ENCODE measurements at places on chromosomes 6 and 20.
A peak's percentile ranks its signal among the peaks of the same experiment; 100 is the strongest.

DNA sequence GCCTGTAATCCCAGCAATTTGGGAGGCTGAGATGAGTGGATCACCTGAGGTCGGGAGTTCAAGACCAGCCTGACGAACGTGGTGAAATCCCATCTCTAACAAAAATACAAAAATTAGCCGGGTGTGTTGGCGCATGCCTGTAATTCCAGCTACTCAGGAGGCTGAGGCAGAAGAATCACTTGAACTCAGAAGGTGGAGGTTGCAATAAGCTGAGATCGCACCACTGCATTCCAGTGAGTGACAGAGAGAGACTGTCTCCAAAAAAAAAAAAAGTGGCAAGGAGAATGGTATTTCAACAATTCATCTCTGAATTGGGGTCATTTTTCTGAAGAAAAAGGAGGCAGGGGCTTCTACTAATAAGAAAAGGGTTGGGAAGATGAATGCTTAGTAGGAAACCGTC lies 111.5 kb upstream of the NHSL1 start:
- DNase-seq, result no peak

DNA sequence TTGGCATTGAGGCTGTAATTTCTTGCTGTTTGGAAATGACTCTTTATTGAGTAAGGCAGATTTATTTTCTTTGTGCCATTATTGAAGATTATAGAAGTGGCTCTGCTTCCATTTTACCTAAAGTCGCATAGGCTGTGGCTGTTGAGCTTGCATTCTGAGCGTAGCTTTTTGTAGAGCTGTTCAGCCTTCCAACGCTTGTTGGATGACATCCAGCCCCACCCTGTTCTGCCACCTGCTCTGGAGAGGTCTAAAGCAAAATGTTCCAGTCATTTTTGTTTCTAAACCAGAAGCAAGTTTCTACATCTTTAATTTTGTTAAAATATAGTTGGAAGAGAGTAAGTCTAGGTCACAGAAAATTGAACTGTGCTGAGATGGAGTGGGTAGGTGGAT lies 24.4 kb downstream of the UST start:
- DNase-seq, result no peak

GRCh38 chr6:39075010-39075686 lies 26.6 kb downstream of the GLP1R start:
- DNase-seq, result no peak

DNA sequence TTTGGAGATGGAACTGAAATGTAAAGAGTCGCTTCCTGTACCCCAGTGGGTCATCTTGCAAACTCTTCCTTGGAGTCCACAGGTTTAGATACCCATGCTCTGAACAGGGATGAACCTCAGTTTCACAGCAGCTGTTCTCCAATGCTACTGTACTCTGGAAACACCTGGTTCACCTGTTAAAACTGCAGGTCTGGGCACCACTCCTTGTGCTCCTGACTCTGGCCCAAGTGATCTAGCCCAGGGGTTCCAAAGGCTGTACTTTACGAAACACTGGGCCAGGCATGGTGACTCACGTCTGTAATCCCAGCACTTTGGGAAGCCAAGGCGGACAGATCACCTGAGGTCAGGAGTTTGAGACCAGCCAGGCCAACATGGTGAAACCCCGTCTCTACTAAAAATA lies 102.1 kb downstream of the ATP9A start:
- DNase-seq, result no peak

GRCh38 chr6:52552278-52552643 lies 24.6 kb downstream of the TRAM2 start:
- DNase-seq, result no peak

GRCh38 chr6:2508071-2508470 lies 242.7 kb downstream of the MYLK4 start:
- no peak for DNase-seq

DNA sequence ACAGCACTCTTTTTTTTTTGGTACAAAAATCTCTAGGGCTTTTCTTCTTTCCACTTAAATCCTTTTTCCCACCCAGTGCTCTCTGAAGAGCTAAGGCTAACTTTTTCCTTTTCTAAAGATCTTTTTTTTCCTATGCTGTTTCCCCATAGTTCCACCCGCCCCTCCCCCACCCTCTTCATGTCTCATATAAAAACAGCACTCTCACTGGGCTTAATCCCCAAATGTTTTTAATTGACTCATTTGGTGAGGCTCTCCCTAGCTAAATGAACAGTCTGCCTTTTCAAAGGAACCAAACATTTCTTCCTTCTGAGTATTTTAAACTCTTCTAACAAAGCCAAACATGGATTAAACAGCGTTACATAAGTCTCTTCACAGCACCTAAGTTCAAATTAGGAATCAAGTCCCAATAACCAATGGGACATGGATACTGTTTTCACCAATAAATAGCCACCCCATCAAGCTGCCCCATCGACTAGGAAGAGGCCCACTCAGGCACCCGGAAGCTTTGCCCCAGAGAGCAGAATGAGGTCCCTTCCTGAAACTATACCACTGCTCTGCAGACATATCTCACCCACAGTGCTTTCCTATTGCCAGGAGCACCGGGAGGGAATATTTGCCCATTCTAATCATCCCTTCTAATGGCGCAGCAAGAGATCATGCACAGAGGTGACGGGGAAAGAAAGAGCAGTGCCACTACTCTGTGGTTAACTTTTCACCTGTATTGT lies 63.7 kb downstream of the ATXN1 start:
- no peak for DNase-seq

GRCh38 chr6:122491919-122492555 lies 20.4 kb upstream of the SERINC1 start:
- peak; percentile 30 for DNase-seq

- no peak for DNase-seq
Measured at GRCh38 chr20:20022498-20022897, 5.3 kb downstream of the NAA20 start.

GRCh38 chr20:3711484-3711941 lies 887 bp downstream of the SIGLEC1 start:
- no peak for DNase-seq

GRCh38 chr20:16806886-16807285 lies 58.7 kb downstream of the OTOR start:
- DNase-seq, result no peak

DNA sequence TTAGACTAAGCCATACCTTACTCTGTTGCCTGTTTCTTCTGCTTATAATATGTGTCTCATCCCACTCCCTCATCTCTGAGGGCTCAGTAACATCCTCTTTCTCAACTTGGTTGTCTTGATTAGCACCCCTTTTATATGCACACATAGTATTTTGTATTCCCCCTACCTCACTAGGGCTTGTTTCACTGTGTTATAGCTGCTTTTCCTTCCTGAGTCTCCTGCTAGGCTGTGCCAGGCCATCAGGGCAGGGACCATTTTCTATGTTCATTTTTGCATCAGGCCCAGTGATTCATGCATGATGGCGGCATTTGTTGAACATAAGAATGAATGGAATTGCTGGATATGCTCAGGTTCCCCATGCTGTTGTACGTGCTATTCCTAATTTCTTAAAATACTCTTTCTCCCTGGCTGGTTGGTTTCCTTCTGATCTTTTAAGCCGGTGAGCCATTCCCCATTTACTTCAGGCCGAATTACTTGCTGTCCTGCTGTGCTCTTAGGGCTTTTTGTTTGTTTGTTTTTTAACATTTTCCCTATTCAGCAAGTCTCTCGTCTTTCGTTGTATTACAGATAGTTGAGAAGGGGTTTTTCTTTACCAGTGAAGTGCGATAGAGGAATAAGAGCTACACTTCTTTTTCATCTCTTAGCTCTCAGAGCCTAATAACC lies 183.2 kb downstream of the CARMIL1 start:
- no peak for DNase-seq

DNA sequence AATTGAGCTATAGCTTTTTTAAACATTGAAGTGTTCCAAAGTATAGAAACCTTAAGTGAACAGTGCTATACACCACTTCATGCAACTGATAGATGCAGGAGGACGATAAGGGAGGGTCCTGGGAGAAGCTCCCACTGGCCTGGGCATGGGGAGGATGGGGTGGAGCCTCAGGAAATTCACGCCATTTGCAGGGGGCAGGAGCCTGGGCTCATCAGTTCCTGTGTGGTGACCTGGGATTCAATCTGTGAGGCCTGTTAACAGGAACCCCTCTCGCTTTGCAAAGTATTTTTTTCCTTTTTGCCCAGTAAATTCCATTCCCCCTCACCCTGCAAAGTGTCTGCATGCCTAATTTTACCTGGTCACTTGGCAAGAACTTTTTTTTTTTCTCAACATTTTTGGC lies 11.0 kb upstream of the ASCC3 start:
- DNase-seq, result no peak

DNA sequence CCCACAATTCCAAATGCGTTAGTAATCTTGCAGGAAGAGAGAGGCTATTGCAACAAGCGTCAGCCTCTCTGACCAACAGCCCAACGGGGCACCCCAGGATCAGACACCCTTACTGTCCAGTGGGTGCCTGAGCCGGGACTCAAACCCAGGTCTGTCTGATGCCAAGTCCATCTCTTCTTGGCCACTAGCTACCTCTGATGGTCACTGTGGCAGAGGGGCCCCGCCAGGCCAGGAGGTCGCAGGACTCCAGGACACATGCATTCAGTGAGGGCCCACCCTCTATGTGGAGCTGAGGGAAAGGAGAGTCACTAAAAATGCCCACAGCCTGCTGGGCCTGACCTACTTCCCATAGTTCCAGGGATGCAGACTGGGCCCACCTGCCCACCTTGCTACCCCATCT lies 83.3 kb downstream of the PREX1 start:
- DNase-seq, result no peak

DNA sequence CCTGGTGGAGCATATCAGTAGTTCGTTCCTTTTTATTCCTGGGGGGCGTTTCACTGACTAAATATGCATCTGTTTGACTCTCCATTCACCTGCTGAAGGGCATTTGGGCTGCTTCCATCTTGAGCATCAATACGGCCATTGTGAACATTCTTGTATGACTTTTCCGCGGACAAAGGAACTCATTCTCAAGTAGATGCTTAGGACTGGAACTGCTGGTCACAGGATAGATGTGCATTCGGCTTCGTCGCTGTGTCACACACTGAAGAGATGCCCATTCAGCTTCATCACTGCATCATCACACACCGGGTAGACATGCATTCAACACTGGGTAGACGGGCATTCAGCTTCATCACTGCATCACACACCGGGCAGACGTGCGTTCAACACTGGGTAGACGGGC lies 95.3 kb downstream of the TAF4 start:
- DNase-seq, result no peak

GRCh38 chr6:2706558-2706957 lies 44.2 kb downstream of the MYLK4 start:
- no peak for DNase-seq

DNA sequence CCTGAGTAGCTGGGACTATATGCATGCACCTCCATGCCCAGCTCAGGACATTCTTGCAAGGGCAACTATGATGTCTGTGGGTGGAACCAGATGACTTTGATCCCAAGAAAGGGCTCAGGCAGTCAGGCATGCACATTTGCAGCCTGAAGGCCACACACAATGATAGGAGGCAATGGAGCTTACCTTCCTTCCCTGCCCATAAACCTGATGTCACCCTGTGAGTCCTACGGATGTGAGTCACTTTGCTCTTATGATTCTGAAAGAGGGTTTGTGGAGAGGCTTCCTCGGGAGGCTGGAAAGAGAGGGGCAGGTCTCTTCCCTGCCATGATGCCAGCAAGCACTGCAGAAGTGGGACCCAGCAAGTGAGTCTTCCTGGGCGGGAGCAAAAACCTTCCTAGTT lies 202.4 kb downstream of the LY86 start:
- DNase-seq, result no peak

DNA sequence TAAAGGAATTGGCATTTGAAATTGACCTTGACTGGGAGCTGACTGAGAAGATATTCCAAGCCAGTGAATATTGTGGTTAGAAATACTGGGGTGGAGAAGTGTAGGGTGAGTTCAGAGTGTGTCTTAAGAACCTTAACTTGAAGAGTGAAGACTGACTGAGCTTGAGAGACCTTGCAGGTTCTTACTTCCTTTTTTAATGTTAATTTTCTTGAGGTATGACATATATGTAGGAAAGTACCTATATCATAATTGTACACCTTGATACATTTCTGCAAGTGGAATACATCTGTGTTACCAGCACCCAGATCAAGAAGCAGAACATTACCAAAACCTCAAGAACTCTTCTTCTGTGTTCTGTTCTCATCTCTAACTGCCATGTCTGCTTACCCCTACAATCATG lies 11.0 kb downstream of the DHX35 start:
- no peak for DNase-seq

- DNase-seq, result no peak
Measured at GRCh38 chr20:4726710-4727397, 5.1 kb downstream of the PRND start.

DNA sequence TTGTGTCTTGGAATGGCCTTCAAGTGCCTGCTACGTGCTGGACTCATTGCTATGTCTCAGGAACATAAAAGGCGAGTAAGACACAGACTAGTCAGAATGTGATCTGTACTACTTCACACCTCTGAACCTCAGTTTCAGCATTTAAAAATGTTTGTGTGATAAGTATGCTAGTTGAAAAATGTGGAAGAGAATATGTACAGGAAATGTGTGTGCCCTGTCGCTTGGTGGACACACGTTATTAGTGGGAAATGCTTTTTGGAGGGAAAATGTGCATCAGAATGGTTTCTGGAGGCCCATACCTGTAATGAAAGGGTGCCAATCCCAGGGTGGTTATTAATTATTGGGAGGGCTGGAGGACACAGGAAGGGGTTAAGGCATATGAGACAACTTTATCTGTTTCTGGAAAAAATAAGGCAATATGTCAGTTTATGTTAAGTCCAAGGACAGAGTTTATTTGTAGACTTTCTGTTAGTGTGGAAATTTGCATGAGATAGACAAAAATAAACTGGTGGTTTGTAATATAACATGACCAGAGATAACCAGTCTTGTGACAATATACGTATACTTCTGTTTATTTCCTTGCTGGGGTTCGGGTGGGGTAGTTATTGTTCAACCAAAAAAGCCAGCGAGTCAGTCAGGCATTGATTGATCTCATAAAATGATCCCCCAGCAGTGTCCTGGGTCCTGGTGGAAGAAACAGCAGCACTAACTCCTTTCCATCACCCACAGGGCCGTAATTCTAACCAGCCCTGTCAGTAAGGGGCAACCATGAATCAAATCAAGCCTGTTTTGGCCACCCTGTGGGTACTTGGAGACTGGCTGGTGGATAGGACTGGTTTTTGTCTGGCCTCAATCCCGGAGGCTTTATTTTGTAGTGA lies 117.9 kb downstream of the JARID2 start:
- DNase-seq, result no peak

GRCh38 chr6:143689852-143690251 lies 12.1 kb downstream of the PHACTR2 start:
- no peak for DNase-seq

- DNase-seq, result no peak
Measured at GRCh38 chr6:36933102-36933501, 21.4 kb upstream of the PI16 start.
